ENCODE measurements at places on chromosomes 4 and X.

- DNase-seq = no peak
These were observed 20.8 kb downstream of the FGFR3 start for GRCh38 chr4:1813915-1814314.

DNA sequence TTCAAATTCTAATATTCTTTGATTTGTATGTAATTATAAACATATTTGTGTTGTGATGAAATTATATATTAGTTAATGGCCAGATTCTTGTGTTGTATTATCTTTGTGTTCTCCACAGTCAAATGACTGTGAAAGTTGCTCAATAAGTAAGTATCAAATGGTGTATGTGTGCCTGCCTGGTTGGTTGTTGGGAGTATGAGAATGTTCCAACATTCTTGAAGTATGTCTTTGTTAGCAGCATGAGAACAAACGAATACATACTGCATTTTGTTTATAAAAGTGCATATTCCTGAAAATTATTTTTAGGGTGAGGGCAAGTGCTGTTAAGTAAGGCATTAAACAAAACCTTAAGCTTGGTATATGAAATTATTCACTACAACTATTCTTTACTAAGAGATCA is 16.2 kb downstream of the ARHGEF38 start:
- no peak for DNase-seq

DNA sequence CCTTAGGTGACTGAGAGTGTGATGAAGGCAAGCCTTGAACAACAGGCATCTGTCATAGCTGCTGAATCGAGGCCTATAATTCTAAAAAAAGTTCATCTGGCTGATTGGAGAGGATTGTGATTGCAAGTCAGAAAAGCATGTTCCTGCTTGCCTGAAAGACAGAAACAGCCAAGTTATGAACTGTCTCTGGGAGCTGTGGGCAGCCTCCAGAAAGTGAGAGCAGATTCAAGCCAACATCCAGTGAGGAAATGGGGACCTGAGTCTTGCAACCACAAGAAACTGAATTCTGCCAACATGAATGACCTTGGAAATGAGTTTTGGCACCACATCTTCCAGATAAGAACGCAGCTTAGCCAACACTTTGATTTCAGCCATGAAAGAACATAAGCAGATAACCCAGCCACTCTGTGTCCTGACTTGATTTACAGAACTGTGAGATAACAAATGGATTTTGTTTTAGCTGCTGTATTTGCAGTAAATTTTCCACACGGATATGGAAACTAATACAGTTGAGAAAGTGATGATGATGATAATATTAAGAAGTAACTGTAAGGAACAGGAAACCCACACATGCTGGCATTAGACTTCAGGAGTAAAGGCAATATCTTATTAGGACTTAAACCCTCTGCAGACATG is 240.3 kb upstream of the NDST3 start:
- no peak for DNase-seq

DNA sequence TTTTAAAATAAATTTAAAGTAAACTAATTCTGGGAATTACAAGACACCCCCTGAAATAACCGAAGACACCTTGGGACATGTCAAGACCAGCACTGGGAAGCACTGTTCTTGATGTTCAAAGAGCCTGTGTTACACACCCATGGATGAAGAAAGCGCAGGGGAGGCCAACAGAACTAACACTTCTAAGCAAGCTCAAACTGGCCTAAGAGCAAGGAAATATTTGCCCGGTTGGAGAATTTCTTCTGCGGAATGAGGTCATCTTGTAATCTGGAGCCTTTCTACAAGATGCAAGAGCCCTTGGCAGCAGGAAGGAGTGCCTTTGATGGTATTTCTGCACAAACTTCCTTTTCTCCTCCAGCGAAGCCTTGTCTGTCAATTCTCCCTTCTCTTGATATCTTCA is 9.3 kb upstream of the EFHC2 start:
- no peak for DNase-seq

DNA sequence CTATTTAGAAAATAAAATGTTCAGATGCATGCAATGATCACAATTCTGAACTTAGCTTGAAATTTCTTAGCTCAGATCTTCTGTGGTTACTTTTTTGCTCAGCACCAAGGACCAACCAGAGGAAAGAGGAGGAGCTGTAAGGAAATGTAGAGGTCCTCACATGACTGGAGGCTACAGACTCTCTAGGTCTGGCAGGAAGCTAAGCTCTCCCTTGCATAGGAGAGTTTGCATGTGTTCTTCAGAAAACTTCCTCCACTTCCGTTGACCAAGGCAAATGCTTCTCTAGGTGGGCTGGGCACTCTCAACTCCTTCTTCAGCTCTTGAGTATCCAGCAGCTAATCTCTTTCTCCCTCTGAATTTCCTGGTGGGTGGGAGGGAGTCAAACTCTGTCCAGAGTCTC is 119.6 kb downstream of the BTC start:
- DNase-seq = no peak

GRCh38 chrX:50484662-50485061 is 14.0 kb upstream of the DGKK start:
- no peak for DNase-seq

GRCh38 chr4:156193800-156194199 is 240.1 kb upstream of the CTSO start:
- no peak for DNase-seq

DNA sequence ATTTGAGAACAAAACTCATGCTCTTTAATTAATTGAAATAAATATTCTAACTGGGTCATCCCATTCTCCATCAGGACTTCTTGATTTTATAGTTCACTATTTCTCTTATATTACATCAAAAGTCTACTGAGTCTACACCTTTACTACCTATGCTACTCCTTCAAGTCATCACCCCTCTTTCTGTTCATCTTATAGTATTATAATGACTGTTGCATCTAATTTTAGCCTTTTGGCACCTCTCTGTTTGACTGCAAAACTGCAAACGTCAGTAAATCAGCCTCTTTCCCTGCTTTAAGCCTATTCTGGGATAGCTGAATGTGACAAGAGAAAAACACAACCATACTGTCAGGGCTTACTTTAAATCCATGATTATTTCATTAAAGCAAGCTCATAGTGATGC is 639.1 kb downstream of the GABRG1 start:
- DNase-seq = no peak

DNA sequence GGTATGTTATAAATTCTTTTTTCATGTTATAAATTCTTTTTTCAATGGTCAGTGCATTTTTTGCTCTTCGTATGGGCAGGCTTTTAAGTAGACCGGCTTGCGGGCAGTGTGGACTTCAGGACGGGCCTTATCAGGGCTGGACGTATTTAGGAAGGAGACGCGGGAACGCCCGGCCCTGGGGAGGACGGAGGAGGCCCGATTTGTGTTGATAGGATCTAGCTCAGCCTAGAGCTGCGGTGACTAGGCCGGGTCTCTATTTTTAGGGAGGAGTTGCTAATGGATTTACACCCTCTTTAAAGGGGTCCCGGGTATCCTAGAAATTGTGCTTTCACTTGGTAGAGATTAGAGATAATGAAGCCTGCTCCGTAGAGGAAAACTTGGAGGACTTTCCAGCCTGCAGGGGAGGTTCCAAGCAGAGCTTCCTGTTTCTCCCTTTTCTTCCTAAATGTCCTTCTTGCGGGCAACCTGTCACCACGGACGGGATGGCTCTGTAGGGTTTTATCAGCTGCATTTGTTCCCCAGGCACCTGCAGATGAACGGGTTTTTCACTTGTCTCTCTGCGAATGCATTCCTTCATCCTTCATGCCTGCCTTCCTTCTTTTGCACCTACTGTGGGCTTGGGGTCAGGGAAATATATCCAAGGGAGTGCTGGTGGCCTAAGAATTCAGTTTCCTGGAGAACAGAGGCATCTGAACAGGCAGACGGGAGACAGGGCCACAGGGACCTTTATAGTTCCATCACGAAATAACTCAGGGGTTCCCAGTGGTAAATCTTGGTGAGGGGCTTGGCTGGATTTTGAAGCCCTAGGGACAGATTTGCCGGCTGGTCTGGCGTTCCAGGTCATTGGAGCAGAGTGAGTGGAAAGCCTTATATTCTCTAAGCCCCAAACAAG is 1.4 kb downstream of the CD99 start:
- no peak for DNase-seq

- DNase-seq = no peak
These were observed 32.8 kb downstream of the TMEM131L start for GRCh38 chr4:153499005-153499404.

DNA sequence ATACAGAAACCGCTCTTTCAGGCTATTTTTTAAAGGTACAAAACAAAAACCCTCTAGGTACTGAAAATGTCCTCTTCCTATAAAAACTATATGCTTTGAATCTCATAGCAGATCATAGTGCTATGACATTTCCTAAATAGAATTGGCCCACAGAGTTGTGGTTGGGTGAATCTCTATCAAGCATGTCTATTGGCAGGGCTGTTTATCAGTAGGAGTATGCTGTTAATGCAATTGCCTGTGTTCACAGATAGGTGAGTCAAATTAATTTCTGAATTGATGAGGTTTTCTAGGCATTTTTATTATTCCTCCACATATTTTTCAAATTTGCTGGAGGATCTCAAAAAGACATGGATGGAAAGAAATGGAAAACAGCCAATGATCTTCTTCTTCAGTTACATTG is 73.9 kb downstream of the QRFPR start:
- DNase-seq = no peak

DNA sequence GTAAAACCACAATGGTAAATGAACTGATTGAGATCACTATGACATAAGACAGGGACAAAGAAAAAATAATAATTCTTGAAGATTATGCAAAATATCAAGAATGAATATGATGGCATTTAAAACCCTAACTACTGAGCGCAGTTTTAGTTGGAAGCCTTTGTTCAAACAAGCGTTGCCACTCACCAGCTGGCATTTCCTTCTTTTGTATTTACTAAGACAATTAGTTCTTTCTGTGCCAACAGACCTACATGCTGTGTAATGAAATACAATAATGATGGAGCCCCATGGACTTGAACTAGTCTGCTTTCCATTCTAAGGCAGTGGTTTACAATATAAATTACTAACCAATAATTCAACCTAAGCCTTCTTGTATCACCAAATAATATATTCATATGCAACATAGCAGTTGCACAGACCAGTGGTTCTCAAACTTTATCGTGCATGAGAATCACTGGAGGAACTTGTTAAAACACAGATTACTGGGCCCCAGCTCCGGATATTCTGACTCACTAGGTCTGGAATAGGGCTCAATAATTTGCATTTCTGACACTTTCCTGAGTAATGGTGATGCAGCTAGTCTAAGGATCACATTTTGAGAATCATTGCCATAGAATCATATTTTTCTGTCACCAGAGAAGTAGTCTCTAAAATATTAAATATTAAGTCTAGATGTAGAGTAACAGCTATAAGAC is 196.4 kb upstream of the MAGEB18 start:
- no peak for DNase-seq

All from stimulated activated naive B cell treated with anti-CD40 and anti-IgM and Interleukin-4, amounts not matched to agents 10 μg/mL and 1 μg/mL and 100 μg/mL, for 72 hours (primary cell).